ENCODE measurements at places on chromosomes 3 and 15.

DNA sequence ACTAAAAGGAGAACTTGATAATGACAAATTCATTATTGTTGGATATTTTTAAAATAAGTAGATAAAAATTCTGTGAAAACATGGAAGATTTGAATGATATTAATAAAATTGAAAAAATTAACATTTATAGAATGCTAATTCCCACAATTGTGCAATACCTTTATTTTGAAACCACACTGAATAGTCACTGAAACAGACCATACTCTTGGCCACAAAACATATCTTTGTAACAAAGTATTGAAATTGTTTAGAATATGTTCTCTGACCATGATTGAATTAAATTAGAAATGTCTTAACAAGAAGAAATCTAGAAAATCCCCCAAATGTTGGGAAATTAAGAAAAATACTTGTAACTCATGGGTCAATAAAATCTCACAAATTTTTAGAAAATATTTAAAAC, 49.2 kb downstream of the ARHGAP11B start:
- no peak for DNase-seq

DNA sequence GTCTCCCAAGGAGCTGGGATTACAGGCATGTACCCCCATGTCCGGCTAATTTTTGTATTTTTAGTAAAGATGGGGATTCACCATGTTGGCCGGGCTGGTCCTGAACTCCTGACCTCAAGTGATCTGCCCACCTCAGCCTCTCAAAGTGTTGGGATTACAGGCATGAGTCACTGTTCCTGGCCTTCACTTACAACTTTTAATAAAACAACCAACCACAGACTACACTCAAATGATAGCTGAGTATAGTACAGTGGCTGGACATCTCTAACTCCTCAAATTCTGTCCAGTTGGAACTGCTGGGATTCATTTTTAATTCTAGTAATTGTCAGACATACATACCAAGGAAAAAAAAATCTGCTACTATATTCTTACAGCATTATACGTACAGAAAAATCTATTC, 71.0 kb downstream of the PBRM1 start:
- DNase-seq = no peak

DNA sequence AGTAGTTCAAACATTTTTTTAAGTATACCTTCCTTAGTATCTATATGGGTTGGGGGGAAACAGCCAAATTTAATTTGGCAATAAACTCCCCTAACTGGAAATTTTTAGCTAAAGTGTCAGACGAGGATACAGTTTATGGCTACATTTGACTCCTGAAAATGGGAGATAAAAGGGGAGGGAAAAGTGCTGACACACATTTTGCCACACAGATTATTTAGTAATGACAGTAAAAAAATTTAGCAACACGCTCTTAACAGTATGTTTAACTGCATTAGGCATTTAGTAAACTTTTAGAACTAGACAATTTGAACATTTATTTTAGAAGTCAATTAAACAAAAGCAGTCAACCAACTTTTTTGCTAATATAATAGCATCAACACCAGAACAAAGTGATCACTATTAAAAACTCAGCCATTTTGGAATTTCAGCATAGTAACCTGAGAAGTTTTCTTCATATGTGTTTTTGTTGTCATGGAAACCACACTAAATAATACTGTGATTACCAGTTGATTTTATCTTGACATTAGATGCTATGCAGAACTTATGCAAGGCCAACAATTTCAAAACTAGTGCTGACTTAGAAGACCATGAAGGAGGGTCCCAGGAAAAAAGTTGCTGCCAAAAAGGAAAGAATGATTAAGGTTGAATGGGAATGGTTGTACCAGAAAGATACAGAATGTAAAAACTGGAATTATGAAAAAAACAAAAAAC, 47.0 kb upstream of the TFG start:
- DNase-seq = no peak

DNA sequence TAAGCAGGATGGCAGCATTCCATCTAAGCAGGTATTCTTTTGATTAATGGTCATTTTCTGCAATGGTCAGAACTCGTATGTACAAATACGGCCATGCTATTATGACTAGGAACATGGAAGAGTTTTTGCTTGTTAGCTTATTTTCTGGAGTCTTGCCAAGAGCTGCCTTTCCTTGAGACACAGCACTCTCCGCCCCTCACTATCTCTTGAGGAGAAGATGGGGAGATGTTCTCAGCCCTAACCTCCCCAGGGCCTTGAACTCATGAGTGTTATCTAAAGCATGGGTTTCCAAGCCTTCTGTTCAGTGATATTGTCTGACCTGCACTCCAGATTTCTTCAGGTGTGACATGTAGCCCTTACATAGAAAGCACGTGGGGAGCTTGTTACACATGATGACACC, 65.9 kb upstream of the ACTC1 start:
- DNase-seq = no peak

DNA sequence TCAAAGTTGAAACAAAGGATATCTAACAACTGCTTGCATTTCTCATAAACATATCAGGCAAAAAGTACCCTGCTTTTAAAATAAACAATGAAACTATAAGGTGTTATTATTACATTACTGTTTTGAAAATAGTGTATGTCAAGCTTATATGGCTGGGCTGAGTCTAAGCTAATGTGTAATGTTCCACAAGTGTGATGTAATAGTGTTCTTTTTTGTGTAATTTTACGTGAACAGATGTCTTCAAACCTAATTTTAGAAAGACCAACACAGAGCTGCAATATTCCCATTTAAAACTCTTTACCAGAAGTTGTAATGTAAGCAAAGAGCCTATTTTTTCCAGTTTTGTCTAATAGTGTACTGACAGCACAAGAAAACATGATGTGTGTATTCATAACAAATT, 34.0 kb downstream of the MINDY2 start:
- DNase-seq = no peak

DNA sequence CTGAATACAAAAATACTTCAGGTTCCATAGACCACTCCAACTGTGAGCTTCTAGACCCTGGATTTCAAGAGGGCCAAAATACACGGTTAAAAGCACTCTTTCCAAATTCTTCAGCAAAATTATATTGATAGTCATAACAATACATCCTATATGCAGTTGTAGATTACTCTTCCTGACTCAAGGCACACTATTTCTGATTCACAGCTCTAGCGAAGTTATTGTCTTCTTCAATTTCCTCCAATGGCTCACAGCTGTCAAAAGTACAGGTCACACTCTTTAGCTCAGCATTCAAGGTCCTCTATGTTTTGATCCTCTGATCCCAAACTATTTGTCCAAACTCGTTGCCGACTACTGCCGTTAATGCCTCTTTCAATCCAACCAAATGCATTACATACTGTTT, 13.5 kb upstream of the CCDC80 start:
- no peak for DNase-seq

DNA sequence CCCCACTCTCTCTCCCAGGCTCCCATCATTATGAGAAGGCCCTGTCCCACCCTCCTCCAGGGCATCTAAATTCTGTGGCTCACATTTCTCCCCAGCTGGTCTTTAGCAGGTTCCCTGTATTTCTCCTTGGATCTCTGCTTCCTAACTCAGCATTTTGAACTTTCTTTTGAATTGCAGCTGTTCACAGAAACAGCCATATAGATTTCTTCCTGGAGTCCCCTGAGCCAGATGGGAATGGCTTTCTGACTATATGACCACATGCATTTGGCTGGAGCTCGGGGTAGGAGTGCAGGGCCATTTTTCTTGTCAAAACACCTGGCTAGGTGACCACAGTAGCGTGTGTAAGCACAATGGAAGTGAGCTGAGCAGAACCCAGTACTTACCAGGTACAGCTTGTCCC, 22.0 kb downstream of the RBP2 start:
- DNase-seq = no peak
